ENCODE measurements at places on chromosomes 6 and 20. TPM values are rescaled to one million over a fixed set of nuclear protein-coding genes. Genes with fewer than 3 reads are reported as not detected.

- no peak for DNase-seq
These were observed 815.0 kb upstream of the MAN1A1 start for GRCh38 chr6:120164531-120164930.

GRCh38 chr20:4953881-4954280, 47.4 kb downstream of the SLC23A2 start:
- no peak for DNase-seq

- DNase-seq: no peak
These were observed 71.4 kb upstream of the PCSK2 start for GRCh38 chr20:17155401-17155800.

DNA sequence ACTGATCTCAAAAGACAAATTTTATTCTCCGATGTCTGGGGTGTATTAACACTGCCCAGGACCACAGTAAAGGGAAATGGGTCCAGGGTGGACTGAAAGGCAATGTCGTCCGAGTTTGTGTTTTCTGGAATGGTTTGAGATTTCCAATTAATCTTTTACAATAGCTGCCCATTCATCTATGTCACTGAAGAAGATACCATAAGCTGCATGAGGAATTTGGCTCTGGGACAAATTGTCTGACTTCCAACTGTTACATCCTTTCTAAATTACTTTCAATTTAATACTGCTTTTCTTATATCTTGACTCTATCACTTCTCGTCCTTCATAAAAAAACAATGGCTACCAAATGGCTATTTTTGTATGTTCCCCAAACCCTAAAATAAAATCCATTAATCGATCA, 130.7 kb upstream of the KCNK16 start:
- no peak for DNase-seq

BPIFA1 gene
- total RNA-seq: not detected

DNA sequence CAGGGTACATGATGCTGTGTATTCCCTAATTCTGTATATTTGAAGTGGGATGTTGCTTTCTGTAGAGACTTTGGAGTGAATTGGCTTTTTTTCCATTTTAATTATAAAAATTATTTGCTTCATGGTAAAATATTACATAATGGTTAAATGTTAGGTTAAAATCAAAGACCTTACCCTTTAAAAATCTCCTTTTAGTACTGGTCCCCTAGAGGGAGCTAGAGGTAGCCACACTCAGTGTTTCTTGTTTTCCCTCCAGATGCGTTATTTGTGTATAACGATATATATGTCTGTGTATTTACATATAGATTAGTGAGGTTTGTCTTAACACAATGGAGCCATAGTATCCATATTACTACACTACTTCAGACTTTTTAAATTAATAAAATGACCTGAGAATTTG, 146.7 kb downstream of the PLCB4 start:
- peak; percentile 17 for DNase-seq

USP49 gene
- 3.0 TPM for total RNA-seq

DNA sequence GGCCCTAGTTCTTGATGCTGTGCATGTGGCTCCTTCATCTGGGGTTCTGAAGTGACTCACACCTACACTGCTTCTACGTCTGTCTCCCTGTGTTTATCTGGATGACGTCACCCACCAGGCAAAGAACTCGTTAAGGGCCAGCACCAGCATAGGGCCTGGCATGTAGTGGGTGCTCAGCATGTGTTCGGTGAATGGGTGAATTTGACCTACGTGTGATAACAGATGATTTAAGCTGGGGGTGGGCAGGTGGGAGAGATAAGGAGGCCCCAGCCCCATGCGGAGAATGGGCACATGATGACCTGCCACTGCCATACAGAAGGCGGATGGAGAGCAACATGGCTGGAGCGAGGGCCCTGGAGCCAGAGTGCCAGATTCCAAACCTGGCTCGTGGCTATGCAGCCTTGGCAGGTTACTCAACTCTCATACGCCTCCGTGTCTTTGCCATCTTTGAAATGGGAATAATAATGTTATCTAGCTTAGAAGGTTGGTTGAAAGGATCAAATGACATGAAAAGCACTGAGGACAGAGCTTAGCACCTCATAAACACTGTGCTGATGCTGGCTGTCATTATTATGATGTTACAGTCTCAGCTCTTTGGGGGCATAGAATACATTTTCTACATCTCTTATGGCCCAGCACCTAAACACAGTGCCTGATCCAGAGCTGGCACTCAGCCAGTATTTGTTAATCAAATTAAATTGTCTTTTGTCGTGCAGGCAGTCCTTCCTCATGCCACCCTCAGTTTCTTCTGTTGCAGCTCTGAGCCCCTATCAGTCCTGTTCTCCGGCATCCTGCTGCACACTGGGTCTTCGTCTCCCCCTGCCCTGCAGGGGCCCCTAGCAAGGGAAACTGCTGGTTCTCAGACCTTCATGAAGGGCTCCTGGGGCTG, 39.6 kb downstream of the VEGFA start:
- peak; percentile 91 for DNase-seq

DNA sequence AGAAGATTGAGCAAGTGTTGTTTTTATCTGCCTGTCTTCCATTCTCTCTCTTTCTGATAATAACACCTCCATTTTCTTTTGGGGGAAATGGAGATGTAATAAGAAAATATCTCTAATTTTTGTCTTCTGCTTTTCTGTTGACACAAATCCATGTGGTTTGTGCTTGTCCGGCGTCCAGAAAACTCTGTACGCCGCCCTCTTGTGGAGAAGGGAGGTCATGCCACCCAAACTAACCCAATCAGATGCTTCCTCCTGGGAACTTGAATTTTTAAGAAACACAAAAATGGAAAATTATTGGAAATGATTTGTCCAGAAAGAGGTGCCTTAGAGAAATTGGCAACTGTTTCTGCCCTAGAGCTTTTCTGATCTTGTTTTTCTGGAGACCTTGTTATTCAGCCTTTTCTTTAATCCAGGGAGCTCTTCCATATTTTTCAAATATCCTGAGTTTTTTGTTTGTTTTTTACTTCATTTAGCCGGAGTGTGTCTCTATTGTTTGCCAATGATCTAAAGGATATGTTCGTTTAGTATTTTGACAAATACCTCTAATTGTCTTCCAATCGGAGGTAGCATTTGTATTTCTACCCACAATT, 17.8 kb upstream of the FNDC1 start:
- DNase-seq: peak; percentile 66

DNA sequence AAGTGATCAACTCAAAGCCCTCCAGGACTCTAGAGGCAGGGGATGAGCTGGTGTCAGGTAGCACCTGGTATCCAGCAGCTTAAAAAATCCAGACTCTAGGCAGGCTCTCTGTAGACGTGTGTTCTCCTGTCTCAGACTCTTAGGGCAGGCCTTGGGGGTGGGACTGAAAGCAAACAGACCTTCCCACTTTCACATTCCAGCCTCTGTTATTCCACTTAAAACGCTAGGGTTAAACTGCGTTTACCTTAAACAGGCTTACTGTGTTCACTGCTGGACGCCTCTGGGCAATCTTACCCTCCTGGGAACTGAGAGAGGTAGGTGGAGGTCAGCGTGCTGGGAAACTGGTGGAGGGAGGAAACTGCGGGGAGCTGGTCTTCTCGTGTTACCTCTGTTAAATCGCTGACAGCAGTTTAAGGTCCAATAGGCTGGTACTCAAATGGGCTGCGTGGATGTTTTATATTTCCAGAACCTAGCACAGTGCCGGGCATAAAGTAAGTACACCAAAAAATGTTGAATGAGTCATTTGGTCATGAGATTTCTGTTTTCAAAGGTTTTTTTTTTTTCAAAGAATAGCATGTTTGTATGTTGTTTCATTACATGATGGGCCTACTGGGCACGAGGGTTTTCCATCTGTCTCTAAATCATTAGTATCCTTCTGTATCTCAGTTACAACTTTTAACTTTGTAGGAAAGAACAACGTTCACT, at the start of gene GCNT2:
Gene GCNT2, plus strand, starts transcription at position 248 of the 705 bp plus-strand sequence. CDS start 7,561 bp downstream, outside the sequence.
- DNase-seq: peak; percentile 8

NKX2-4 gene
- not detected for total RNA-seq

DNA sequence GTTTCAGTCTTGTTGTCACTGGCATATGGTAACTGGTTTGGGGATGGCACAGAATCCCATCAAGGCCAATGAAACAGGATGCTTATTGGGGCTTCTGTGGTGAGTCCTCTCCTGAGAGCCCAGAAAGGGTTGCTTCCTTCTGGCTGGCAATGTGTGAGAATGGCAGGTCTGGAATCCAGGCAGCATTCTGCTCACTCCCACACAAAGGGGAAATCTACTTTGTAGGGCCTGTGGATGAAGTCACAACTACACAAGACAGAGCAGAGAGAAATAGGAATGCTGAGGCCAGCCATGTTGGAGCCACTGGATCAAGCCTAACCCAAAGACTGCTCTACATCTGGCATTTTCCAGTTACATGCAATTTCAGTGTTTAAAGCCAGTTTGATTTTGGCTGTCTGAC, 15.7 kb downstream of the PLAGL2 start:
- no peak for DNase-seq

GRCh38 chr20:60009826-60010616, 51.8 kb downstream of the CDH26 start:
- DNase-seq: no peak

SLC32A1 gene
- not detected for total RNA-seq

TCP11 gene
- total RNA-seq: 0.32 TPM

DNA sequence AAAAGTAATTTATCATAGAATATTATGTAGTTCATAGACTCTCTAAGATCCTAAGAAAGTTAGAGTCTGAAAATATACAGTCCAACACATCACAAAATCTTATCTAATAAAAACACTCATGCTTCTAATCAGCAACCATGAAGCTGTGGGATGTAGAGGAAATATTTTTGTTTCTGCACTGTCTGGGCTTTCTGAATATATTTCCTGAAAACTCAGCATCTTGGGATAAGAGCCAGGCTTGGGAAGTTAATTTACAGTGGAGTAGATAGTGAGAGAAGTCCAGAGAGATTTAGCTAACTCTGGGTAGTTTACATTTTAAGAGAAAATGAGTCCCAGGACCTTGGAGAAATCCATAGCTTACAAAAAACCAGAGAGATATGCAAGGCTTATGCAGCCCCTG, 150.4 kb upstream of the BMP5 start:
- DNase-seq: peak; percentile 69

DNA sequence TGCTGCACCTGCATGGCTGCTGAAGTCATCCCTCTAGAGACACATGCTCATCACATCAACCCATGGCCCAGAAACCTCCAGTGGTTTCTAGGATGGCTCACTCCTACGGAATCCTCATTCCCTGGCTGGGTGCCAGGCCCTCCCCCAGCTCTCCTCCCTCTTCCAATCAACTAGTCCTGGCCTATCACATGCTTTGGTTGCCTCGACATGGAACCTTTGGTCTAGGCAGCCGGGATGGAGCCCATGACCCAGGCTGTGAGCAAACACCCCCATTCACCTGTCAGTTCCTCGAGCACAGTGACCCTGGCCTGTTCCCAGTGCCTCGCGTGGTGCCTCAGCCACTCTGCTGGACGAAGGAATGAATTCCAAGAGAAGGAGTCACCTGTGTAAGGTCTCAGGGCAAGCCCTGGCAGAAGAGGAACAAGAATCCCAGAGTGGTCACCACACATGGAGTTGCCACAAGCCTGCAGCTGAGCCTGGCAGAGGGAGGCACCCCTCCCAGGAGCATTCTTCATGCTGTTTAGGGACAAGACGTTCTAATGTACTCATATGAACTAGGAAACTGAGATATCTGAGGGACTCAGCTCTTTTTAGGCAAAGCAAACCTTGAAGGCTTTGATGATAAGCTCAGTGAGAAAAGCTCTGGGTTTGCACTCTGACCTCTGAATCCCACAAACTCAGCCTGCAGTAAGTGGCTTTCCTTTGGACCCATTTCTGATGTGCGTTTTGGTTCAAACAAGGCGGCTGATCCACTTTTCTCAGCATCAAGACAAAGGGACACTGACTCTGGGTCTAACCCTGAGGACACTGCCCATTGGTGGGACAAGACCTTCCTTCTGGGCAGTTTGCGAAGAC, 40.2 kb downstream of the PPP1R3G start:
- peak; percentile 25 for DNase-seq

DNA sequence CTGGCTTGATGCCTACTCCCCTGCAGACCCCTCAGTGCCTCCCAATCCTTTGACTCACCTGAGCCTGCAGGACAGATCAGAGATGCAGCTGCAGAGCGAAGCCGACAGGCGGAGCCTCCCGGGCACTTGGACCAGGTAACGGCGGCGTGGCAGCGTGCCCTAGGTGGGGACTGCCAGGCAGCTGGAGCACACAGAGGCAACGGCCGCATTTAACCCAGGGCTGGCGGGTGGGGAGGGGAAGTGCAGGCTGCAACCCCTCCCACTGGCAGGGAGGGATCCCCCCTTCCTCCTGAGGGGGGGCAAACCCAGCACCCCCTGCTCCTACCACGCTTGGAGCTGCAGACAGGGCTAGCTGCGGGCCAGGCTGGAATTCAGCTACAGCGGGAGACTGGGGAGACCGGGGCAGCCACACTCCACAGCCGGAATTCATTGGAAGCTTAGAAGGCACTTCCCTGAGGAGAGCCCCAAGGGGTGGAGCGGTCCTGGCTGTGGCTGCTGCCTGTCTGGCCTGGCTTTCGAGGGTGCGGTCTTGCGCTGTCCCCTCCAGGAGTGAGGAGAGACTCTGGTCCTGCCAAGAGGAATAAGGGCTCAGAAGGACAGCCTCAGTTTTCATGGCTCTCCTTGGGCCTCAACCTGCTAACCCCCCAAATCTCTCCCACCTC, at the start of gene MATN4:
Gene MATN4, minus strand, starts transcription at position 183 of the 662 bp plus-strand sequence. CDS start 2,717 bp downstream, outside the sequence.
- DNase-seq: no peak

PPP1R16B gene
- not detected for total RNA-seq

- DNase-seq: peak; percentile 64
These were observed 20.3 kb downstream of the TBPL1 start for GRCh38 chr6:133973109-133973971.

CEP57L1 gene
- 43.6 TPM for total RNA-seq

DNA sequence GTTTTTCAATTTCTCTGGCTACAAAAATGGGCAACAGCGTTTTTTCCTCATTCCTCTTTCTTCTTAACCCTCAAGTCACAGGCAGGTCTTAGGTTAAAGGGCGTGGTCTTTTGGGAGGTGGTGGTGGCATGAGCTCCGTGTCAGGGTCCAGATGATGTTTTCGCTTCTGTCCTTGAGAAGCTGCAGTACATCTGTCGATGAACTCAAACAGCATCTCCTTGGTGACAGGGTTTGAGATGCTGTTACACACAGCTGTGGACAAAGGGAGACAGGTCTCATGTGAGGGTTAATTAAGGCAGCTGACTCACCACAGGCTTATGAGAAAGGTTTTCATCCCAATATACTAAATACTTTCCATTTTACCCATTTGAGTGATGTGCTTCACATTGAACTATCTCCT, 350.8 kb downstream of the RNGTT start:
- no peak for DNase-seq

PSMG4 gene
- total RNA-seq: 19.9 TPM

GRCh38 chr20:38032585-38033329, 499 bp downstream of the TTI1 start:
- peak; percentile 20 for DNase-seq

CALHM6 gene
- total RNA-seq: not detected

GRCh38 chr6:11198663-11199603, 33.5 kb downstream of the NEDD9 start:
- peak; percentile 79 for DNase-seq

GRCh38 chr6:71527886-71528285, 239.3 kb downstream of the OGFRL1 start:
- peak; percentile 48 for DNase-seq

WFDC10B gene
- total RNA-seq: not detected

All from fibroblast of villous mesenchyme (primary cell).